ENCODE measurements at places on chromosomes 2 and 18.
A peak's percentile ranks its signal among the peaks of the same experiment; 100 is the strongest.

DNA sequence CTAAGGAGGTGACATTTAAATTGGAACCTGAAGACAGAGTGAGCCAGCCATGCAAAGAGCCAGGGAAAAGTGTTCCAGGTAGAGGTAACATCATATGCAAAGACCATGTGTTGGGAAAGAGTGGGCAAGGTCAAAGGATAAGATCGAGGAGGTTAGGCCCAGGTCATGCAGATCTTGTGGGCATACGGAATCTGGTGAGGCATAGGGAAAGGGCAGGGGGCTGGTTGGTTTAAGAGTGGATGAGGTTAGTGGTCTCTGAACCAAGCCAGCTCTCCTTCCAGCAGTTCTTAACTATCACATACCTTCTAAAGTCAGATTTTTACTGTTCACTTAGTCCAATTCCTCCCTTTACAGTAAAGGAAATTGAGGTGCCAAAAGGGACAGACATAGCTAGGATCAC is 3.0 kb downstream of the ANKRD53 start:
- DNase-seq, result no peak

- DNase-seq, result no peak
These were observed 15.1 kb downstream of the ADNP2 start for GRCh38 chr18:80124131-80124530.

DNA sequence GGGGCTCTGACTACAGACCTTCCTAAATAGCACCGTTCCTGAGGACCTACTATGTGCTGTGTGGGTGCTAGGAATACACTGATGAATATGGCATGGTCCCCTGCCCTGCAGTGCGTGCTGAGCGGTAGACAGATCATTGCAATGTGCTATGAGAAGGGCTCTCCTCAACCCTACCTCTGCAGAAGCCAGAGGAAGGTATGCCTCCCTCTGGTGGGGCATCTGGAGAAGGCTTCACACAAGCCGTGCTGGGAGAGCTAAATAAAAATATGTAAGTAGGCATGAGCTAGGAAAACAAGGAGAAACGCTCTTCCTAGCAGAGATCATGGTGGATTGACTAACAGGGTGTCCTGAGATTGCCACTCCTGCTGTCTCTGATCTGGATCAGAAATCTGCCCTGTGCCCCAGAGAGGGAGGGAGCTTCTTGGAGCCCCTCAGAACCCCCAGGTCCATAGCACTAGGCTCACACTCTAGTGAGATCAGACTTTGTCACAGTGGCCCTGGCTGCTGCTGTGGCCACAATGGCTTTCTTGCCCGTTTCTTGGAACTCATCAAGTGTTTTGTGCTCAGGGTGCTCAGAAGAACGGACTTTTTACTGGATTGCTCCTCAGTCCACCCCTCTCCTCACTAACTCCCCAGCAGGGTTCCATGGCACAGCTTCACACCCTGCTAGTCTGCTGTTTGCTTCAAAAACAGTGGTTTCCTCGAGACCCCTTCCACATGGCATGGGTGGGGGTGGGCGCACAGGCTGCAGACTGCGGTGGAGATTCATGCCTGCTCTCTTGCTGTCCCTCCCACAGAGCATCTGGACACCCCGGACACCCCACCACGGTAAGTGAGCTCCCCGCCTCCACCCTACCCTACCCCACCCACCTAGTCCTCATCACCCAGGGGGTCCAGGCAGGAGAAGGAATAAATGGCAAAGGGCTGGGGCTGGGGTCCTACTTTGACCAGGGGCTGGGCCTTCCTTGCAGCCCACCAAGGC is 14.2 kb downstream of the SIGLEC15 start:
- DNase-seq, result peak; percentile 60

DNA sequence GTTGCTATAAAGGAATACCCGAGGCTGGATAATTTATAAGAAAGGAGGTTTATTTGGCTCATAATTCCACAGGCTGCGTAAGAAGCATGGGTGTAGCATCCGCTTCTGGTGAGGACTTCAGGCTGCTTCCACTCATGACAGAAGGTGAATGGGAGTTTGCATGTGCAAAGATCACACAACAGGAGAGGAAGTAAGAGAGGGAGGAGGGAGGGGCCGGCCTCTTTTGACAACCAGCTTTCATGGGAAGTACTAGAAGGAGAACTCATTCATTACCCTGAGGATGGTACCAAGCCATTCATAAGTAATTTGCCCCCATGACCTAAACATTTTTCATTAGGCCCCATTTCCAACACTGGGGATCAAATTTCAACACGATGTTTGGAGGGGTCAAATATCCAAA is 386.8 kb upstream of the NETO1 start:
- DNase-seq, result no peak

DNA sequence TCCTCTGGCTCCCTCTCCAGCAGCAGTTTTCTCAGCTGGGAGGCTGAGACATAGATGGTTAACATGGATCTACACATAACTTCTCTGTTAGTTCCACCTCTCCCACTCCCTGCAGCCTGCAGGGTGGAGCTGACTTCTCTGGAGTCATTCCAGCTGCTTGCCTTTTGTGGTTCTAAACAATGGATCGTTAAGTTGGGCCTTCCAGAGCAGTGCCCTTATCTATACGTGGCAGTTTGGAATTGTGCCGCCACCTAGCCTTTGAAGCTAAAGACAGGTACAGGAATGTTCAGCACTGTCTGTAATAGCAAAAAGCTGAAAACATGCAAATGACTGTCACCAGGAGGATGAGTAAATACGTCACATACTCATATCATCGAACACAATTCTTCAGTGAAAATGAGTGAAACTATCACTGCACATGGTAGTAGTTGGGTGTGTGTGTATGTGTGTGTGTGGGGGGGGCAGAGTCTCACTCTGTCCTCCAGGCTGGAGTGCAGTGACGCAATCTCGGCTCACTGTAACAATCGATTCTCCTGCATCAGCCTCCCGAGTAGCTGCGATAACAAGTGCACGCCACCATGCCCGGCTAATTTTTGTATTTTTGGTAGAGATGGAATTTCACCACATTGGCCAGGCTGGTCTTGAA is 50.3 kb downstream of the SH2D6 start:
- DNase-seq, result peak; percentile 28

GRCh38 chr2:237217995-237218616 is 132.4 kb downstream of the COPS8 start:
- DNase-seq, result no peak
